ENCODE measurements at places on chromosomes 11 and 22. TPM values are rescaled to one million over a fixed set of nuclear protein-coding genes. Genes with fewer than 3 reads are reported as not detected.

DNA sequence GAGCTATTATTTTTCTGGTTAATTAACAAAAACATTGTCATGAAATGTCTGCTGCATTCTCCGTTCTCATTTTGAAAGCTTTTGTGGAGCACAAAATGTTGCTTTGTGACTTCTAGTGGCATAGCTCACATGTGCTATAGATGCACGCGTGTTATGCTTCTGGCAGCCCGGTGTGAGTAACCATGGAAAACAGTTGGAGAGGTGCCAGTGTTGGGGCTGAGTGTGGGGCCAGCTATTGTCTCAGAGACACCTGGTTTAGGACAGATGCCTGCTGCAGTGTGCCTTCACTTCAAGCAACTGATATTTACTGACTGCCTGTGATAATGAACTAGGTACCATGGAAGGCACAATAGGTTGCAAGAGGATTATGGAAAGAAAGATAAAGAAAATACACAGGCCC is 760.6 kb downstream of the NTM start:
- no peak for DNase-seq

Gene PNPLA5
- not detected for total RNA-seq

Gene ACRV1
- not detected for total RNA-seq

Gene FGF3
- total RNA-seq: not detected

Gene IL18BP
- total RNA-seq: 1.1 TPM
